Activated CD4-positive, alpha-beta T cell treated with anti-CD3 and anti-CD28 coated beads, Interleukin-2, amount 50 U/mL, for 4 hours (primary cell): ENCODE measurements at places on chromosomes 5 and 9.

- no peak for DNase-seq
Measured at GRCh38 chr5:36537724-36538123, 68.7 kb upstream of the SLC1A3 start.

GRCh38 chr5:151772846-151773561, 1.2 kb downstream of the G3BP1 start:
- no peak for DNase-seq

DNA sequence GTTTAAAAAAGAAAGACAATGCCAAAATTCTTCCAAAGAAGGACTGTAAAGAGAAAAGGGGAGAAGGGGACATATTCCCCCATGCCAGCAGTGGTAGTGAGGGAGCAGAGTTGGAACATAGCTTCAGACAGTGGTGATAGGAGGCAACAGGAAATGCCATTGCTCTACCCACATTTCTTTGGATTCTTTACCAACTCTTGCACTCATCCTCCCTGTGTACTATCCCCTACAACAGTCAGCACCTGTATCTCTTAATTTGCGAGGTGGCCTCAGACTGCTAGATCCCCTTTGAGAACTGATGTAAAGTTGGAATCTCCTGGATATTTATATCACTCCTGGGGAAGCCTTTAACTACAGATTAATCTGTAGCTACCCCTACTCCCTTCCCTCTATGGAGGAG, 320.6 kb upstream of the PTGER4 start:
- DNase-seq: no peak

DNA sequence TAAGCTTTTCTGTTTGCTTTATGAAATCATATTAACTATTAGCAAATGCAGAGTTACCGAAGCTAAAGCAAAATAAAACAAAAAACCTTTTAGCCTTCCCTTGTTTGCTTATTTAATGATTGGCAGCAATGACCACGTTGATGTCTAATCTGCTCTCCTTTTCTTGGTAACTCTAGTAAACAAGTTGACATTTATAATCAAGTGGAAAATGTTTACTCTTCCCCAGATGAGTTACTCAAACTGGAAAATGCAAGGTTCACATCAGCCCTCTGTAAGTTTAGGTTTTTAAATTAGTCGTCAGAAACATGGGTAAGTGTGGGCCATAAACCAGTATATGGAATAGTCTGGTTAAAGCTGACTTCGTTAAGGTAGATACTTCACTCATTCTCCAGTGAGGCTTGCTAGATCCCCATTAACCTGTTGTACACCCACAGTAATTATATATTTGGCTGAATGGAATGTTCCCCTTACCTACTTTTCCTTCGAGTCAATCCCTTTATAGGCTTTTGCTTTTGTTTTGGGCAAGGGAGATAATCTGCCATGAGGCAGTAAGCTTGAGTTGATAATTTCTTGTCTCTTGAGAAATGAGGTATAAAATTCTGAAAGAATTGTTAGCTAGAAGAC, 100.9 kb downstream of the GDNF start:
- DNase-seq: no peak

- no peak for DNase-seq
Measured at GRCh38 chr9:81077572-81077971, 611.8 kb downstream of the TLE1 start.

DNA sequence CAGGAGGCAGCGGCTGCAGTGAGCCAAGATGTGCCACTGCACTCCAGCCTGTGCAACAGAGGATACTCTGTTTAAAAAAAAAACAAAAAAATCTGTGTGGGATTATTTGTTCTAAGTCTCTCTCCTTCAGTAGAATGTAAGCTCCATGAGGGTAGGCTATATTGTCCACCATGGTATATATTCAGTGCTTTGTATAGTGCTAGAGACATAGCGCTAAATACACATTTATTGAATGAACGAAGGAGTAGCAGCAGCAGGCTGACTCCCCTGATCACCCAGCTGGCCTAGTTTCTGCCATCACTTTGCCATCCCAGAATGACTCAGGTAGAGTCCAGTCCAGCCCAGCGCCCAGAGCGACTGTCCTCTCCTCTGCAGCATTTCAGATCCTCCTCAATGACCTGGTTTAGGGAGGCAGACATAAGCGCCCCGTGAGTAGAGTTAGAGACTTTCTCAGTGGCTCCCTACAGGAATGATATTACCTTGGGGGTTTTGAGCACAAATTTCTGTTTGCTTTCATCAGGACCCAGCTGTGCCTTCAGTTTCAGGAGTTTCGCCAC, 716 bp downstream of the HARS1 start:
- no peak for DNase-seq

DNA sequence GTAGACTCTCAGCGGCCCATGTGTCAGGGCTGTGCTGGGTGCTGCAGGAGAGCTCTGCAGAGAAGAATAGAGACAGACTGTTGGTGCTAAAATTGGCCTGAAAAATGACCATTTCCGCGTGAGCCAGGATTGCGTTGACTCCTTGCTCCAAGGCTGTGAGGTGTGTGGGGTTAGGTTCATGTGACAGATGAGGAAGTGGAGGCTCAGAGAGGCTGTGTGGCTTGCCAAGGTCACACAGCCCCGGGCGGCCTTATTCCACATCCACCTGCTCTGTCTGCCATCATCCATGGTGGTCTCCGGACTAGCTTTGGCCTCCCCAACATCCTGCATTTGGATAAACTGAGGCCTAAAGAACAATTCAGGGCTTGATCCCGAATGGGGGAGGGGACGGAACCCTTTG, 15.2 kb downstream of the NEK6 start:
- no peak for DNase-seq

- DNase-seq: no peak
Measured at GRCh38 chr9:84271531-84271900, 69.0 kb downstream of the SLC28A3 start.

- DNase-seq: no peak
Measured at GRCh38 chr5:132528866-132529634, 14.3 kb downstream of the IL5 start.

- DNase-seq: peak; percentile 56
Measured at GRCh38 chr5:175464074-175464941, 14.1 kb upstream of the SFXN1 start.

- no peak for DNase-seq
Measured at GRCh38 chr9:84819491-84819991, 150.0 kb downstream of the NTRK2 start.

DNA sequence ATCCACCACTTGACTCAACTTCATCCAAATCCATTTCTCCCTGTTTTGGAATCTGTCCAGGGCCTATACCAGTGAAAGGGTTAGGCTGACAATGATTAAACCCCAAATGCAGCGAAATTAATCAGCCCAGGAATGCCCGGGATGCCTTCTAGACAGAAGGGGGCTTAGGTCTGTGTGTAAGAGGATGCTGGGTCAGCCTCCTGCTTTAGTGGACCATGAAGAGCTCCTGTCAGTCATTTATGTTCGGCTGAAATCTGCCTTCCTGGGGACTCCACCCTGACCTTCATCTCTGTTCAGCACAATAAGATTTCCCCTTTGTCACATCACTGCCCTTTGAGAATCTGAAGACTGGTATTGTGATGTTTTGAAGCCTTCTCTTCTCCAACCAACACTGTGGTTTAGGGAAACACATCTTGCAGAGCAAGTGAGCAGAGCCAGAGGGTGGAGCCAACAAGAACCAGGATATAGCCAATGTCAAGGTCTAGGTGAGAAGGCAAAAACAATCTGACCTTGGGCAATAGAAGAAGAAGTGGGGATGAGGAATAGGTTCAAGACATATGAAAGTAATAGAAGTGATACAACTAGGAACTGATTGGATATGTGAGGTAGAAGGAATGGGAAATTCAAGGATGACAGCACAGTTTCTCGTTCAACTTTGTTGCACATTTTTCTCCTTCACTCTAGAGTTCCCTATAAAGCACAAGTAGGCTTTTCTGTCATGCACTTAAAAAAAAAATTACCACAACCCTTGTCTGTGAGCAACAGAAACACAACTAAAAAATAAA, 234.4 kb downstream of the ARHGAP26 start:
- no peak for DNase-seq

DNA sequence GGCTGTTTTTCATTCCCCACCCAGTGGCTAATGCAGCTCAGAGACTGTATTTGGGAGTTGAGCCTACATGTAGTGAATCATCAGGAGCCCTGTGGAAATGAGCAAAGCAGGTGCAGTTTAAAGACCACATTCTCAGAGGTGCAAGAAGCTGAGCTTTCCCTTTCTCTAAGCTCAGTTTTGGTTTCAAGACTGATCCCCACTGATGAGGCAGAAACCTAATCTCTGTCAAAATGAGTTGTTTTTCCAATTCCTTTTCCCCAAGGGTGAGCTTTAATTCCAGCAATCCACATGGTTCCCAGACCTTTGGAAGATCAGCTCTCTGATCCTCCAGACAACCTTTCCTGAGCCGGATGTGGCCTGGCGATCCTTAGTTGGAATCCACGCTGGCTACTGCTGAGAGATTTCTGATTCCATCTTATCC, 420.5 kb downstream of the EBF1 start:
- DNase-seq: no peak

- DNase-seq: no peak
Measured at GRCh38 chr9:91116211-91116610, 245.5 kb downstream of the AUH start.

GRCh38 chr5:179648410-179648809, 24.9 kb upstream of the HNRNPH1 start:
- DNase-seq: no peak

DNA sequence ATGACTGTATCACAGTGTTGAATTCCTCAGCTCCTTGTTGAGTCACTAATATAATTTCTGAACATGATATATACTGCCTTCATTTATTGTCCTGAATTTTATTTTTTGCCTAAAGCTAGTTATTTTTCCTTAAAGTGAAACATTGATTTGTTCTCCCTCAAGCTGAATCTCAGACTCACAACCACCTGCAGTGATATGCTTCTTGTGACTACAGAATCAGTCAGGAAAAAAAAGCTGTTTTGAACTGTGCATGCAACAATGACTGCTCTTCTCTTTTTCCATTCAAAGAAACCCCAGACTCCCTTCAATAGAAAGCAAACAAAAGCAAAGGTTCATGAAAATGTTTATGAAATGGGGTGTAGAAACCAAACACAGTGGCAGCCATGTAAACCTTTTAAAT, 470.2 kb upstream of the CHD1 start:
- DNase-seq: no peak

GRCh38 chr9:136172412-136173079, 32.4 kb downstream of the LHX3 start:
- DNase-seq: no peak

DNA sequence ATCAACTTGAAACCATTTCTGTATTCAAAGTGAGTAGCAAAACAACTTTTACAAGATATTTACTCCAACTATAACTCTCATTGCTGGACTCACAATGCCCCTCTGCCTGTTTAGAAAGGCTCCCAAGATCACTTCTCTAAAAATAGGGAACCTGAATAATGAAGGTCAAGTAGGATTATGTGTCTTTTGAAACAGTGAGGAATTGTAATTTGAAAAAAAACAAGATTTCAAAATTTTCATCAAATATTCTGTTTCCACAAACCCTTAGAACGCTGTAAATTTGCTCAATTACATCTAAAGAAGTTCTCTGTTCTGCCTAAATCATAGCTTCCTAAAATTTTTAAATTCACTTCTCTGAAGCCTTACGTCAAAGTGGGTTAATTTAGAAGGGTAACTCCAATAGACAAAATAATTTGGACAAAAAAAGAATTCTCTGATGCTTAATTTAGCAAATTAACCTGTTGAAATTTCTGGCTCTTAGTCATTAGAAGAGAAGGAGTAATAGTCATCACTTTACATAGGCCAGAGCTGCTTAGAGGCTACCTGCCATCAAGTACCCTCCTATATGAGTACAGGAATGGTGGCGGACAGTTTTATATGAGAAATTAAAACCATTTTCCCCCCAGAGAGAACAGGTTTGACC, 4.0 kb downstream of the ELL2 start:
- DNase-seq: no peak

- no peak for DNase-seq
Measured at GRCh38 chr5:144060598-144060997, 109.9 kb downstream of the YIPF5 start.

DNA sequence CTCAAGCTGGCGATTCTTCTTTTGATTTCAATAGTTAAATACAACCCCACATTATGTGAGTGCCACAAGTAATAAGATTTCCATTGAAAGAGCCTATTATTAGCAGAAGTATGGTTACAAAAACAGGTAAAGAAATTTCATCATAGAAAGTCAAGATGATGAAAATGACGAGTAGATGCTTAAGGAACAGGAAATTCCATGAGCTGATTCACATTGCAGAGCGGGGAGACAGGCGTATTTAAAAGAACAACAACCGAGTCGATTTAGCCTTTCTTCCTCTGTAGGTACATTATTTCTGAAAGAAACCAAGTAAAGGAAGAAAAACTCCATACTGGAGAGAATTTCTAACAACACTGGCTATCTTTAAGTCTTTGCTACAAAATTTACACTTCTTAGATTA, 310.4 kb downstream of the SLF1 start:
- DNase-seq: no peak

DNA sequence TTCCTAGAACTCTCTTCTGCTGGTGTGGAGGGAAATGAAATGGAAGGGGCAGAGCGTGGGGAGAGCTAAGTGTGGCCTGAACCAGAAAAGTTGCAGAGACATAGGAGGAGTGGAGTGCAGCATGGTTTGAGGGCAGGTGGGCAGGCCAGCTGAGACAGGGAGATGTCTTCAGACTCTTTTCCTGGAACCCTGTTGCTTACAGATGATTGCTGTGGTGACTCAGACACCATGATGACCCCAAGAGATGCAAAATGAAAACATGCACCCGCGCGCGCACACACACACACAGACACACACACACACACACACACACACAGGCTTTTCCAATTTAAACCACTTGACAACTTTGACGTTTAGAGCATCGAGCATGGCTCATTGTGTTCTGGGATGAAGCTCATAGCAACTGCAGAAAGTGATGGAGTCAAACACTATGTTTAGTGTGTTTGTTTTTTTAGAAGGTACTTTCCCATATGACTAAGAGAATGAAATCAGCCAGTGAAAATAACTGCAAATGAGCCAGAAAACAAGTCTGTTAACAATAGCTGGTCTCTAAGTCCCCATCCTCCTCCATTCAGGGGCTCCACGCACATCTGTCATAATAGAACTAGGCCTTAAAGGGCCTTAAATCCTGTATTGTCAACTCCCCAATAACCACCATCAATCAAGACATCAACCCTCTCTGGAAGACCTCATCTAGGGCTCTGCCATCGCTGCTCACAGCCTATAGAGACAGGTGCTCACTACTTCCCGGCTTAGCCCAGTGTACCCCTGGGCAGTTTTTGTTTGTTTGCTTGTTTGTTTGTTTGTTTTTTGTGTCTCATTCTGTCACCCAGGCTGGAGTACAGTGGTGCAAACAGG, 9.6 kb downstream of the TMOD1 start:
- no peak for DNase-seq

GRCh38 chr9:14083366-14083765, 230.6 kb downstream of the NFIB start:
- DNase-seq: no peak

- no peak for DNase-seq
Measured at GRCh38 chr5:68041293-68041692, 174.3 kb upstream of the PIK3R1 start.
